ENCODE measurements at places on chromosomes 1 and 21.

DNA sequence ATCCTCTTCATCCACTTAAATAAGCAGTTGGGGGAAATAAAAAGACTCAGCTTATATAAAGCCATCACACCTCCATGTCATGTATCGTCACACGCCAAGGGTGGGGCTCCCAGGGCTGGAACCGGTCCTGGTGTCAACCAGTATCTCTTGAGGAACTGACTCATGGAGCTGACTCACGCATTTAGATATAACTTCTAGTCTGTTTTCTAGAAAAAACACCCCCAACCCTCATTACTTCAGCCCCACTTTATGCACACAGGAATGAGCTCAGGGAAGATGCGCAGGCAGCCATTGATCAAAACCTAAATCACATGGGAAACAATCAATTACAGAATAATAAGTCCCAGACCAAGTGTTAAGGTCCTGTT lies 6.9 kb upstream of the IL22RA1 start:
- DNase-seq: no peak

GRCh38 chr1:152599934-152600333 lies at the start of gene LCE3C:
Gene LCE3C (plus strand): TSS chr1:152600234. CDS start chr1:152600732, 498 bp downstream.
- DNase-seq: no peak

DNA sequence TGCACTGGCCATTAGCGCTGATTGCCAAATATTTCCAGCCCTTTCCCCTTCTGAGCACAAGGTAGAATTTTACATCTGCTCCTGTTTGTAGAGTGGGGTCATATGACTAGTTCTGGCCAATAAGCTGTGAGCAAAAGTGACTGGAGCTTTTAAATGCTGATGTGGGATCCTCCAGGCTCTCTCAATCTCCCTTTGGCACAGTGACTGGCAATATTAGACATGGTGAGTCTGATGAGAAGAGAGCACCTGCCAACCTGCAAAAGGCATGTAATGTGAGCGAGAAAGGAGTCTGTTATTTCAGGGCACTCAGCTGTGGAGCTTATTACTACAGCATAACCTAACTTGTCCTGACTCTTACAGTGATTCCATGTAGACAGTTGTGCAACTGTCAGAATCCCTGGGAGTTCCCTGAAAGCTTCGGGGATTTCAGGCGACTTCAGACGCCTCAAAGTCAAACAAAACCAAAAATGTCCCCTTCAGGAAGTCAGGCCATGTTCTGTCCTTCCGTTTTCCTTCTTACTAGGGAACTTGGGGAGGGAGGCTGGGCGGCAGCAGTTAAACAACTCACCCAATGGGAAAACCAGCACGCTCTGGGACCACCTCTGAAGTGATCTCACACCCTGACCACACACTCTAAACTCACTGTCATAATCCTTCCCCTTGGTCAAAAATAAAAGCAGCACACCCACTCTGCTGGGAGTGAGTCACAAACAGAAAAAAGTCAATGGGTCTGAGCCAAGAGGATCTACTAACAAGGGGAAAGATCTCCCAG lies 3.6 kb upstream of the RASSF5 start:
- DNase-seq: peak; percentile 93

DNA sequence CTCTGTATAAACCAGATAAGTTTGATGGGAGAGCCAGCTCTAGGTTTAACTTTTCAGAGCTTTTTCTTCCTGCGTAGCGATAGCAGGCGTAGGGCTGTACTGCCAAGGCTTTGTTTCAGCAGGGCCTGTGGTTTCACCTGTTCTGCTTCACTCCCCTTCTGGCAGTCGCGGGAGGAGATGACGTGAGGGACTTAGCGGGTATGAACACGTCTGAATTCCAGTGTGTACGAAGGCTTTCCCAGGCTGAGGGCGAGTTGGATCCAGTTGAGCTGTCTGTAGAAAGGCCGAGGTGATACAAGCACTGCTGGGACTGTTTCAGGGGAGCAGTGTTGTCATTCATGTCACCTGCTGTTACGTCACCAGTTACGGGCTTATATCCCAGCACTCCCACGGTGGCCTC lies 21.2 kb downstream of the PEX14 start:
- DNase-seq: no peak

DNA sequence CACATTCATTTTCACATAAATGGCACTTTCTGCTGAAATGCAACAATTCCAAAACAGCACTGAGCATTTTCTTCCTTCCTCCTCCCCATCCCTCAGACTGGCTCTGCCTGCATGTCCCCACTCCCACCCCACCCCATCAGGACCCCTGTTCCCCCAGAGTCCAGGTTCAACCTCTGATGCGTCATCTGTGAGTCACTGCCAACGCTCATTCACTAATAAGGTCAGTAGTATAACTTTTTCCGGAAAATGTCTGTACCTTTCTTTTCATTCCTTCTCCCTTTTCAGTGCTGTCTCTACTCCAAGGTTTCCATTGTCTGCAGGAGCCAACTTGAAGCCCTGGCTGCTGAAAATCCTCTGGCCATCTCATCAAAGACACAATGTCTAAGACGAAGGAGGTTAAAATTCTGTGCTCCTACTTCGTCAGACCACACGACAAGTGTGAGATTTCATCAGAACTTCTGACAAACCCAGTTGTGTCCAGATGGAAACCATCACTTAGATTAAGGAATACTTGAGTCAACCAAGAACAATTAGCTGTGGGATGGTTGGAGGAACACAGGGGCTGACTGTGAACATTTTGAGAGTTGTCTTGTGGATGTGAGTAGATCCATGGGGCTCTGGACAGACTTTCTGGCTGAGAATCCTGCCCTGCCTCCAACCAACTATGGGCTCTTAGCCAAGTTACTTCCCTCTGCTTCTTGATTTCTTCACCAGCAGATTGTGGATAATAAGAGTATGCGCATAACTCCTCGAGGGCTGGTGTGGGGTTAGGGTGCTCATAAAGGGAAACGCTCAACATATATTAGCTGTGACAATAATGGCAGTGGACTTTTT lies 35.6 kb upstream of the UTS2 start:
- DNase-seq: no peak

- no peak for DNase-seq
These were observed 8.9 kb downstream of the CASP9 start for GRCh38 chr1:15515022-15515663.

Data from HFF-Myc (cell line).